Caki2 (cell line): ENCODE measurements at places on chromosomes 12 and 14.

GRCh38 chr14:63777024-63777423 is 49.2 kb upstream of the SGPP1 start:
- peak; percentile 18 for DNase-seq

GRCh38 chr12:47819138-47819895 is 386 bp downstream of the HDAC7 start:
- peak; percentile 21 for DNase-seq

DNA sequence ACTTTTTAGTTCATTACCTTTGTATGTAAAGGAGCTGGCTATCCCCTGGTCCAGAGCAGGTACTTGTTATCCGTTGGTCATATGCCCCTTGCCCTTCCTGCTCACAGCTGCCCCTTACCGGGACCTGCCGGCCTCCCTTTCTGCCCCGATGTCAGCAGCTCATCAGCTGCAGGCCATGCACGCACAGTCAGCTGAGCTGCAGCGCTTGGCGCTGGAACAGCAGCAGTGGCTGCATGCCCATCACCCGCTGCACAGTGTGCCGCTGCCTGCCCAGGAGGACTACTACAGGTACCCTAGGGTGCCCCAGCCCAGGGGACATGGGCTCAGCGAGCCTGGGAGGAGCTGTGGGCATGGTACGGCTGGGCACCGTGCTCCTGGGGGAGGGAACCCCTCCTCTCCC is 2.3 kb upstream of the RNU7-1 start:
- DNase-seq = no peak

- DNase-seq = no peak
These were observed 71.7 kb downstream of the IGF1 start for GRCh38 chr12:102408487-102409297.

GRCh38 chr12:80580254-80580653 is 127.2 kb upstream of the MYF6 start:
- no peak for DNase-seq

DNA sequence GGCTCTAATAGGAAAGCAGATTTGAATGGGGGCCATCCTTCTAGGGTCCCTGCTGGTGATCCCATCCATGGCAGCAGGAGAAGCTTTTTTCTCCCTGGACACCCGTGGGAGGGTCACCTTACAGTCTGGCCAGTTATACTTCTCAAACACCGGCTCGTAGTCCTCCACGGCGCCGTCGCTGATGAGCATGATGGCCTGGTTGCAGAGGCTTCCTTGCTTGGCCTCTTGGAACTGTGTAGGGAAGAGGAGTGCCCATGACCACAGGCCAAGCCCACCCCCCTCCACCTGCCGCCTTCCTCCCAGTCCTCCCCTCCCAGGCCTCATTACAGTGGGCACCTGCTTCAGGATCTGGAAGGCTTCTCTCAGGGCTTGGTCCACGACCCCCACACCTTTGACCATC is 33.8 kb downstream of the CACNA2D4 start:
- DNase-seq = no peak

- no peak for DNase-seq
These were observed 1.3 kb downstream of the OTOGL start for GRCh38 chr12:80100591-80100990.

GRCh38 chr14:76408877-76409276 is 32.9 kb downstream of the ESRRB start:
- no peak for DNase-seq

DNA sequence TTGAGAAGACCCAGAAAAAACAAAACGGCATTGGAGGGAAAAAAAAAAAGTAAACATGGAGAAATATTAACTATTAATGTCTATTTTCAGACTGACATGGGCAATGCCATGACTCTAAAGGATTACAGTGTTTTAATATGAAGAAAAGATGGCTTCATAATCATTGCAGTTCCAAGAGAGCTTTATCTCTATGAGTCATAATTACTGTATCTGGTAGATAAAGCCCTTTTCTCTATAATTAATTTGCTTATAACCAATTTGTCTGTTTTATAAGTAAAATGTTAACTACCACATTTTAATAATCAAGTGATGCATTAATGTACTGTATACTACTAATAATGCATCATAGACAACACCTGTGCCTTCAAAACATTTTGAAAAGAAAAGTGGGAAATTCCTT is 59.7 kb downstream of the CLIP1 start:
- DNase-seq = no peak
